ENCODE measurements at places on chromosomes 5 and 9. TPM values are rescaled to one million over a fixed set of nuclear protein-coding genes. Genes with fewer than 3 reads are reported as not detected.
A peak's percentile ranks its signal among the peaks of the same experiment; 100 is the strongest.

DNA sequence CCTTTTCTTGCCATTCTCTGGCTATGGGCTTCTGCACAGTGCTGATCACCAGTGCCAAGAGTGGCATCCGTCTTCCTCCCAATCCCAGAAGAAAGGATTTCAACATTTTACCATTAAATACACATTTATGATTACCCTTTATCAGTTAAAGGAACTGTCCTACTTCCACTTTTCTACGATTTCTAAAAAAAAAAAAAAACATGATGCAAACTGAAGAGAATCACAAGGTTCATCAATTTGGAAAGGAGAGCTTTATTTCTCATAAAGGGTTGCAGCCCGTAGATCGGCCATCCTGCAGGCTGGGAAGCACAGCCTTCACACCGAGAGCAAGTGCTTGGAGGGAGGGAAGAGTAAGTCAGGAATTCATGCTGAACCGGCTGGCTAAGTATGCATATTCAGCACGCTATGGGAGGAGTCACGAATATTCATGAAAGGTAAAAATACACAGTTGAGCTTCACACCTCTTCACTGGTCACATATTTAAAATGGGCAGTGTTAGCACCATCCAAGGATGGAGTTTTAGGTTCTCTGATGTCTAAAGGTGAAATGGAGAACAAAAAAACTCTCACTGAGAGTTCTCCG is 52.5 kb upstream of the SEMA4D start:
- no peak for DNase-seq

GRCh38 chr9:82891321-82891720 is 171.6 kb downstream of the RASEF start:
- DNase-seq, result no peak

GRCh38 chr9:7368410-7369292 is 430.9 kb downstream of the DMAC1 start:
- DNase-seq, result no peak

- DNase-seq, result no peak
These were observed 41.4 kb upstream of the RNU6ATAC start for GRCh38 chr9:134205672-134206310.

GRCh38 chr9:15543047-15543813 is 9.6 kb upstream of the CCDC171 start:
- DNase-seq, result peak; percentile 82

- peak; percentile 85 for DNase-seq
These were observed 1.9 kb upstream of the FIBCD1 start for GRCh38 chr9:130940693-130941576.

DNA sequence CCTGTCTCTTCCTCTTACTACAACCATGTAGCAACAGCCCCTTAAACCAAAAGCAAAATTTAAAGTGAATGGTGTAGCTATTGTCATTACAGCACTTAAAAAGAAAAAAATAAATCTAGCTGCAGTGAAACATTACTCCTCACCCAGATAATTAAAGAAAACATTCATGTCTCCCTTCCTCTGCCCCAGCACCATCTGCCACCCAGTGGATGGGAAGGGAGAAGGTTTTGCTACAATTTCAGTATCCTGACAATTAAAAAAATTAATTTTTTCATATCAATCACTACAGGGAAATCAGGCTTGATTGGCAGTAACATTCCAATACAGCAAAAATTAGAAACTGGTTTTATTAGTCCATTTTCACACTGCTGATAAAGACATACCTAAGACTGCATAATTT is 147.4 kb upstream of the PUM3 start:
- peak; percentile 7 for DNase-seq

GRCh38 chr5:119340597-119341218 is 15.1 kb upstream of the TNFAIP8 start:
- no peak for DNase-seq

DNA sequence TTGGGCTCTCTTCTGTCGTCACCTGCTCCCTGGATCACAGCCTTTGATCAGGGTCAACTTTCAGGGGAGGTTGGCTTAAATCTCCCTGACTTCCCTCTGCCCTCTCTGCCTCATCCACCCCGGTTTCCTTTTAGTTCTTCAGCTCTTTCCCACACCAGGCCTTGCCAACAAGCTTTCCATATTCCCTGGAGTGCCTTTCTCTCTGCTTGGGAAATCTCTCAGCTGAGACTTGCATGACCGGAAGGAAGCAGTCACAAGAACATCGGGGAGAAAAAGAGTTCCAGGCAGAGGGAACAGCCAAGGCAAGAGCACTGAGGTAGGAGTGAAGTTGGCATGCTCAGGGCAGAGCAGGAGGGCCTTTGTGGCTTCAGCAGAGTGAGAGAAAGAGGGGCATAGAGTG is 88.4 kb upstream of the HSPA9 start:
- DNase-seq, result no peak

GRCh38 chr5:54309691-54310432 is 511 bp downstream of the ARL15 start:
- peak; percentile 27 for DNase-seq

DNA sequence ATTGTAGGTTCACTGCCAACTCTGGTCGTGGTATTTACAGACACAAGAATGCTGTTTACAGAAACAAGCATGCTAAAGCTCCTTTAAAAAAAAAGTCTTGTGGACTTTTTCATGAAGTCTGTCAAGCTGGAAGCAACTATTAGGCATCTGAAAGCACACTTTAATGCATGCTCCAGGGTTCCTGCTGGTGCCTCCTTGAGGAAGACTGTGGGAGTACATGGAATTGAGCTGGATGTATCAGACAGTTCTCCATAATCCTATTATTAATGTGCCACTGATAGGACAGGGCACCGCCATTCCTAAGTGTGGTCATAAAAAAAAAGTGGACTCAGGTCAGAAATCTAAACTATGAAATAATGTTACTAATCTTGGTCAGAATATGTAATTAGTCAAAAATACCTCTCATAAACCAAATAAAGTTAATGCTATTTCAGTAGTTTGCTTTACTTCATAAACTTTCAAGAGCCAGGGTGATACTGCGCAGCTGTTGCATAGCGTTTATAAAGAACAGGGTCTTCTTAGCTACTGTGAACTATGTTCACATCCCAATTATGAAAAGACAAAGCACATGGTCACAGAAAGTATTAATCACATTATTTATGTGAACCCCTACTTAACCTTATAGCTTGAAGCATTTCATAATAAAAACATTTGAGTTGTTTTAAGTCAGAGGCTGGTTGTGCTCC is 390.8 kb upstream of the PTGER4 start:
- no peak for DNase-seq

GRCh38 chr5:179858241-179858585 is 404 bp downstream of the MRNIP start:
- DNase-seq, result peak; percentile 34

DNA sequence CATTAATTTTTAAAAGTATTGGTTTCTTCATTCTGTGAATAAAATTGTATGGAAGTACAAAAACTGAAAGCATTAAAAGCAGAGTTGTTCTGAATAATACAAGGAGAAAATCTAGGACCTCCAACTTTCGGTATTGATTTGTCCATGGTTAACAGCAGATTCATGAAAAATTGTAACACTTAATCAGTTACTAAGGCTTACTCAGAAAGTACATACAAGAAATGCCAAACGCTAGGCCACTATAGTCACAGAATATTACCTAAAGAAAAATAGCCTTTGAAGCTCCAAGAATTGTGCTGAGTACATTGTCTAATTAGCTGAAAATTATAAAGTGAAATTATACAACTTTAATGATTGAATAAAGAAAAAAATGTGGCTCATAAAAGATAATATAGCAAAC is 271.7 kb downstream of the PTPRD start:
- no peak for DNase-seq

DNA sequence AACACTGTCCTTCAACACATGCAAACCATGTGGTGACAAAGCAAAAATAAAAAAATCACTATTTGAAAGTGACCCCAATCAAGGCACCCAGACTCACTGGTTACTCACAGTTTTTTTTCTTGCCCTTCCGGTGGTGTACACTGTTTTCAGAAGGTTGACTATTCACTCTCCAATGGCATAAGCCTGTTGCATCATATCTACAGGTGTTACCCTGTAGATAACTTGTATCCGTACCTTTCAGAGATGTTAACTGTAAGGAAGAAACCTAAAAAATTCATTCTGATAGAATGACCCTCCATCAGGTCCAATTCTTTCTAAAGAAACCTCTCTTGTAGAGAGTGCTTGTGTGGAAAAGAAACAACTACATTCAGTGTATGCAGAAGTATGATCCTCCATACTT is 193.6 kb upstream of the RASA1 start:
- DNase-seq, result no peak

DNA sequence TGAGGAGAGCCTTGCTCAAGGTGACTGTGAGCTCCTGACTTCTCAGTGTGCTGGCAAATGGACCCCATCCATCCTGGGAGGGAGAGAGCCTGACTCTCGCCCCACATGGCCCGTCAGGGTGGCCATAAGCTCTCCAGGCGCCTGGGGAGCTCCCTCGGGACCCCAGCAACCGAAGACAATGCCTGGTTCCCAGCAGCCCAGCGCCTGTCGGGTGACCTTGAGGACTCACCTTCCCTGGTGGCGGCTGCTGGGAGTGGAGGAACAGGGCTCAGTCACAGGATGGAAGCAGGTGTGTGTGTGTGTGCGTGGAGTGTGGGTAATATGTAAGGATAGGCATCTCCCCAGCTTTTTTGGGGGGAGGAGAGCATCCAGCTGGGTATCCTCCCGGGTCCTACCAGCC is 190.3 kb downstream of the MELK start:
- no peak for DNase-seq

- no peak for DNase-seq
These were observed 216.9 kb downstream of the AUH start for GRCh38 chr9:91144769-91145168.

DNA sequence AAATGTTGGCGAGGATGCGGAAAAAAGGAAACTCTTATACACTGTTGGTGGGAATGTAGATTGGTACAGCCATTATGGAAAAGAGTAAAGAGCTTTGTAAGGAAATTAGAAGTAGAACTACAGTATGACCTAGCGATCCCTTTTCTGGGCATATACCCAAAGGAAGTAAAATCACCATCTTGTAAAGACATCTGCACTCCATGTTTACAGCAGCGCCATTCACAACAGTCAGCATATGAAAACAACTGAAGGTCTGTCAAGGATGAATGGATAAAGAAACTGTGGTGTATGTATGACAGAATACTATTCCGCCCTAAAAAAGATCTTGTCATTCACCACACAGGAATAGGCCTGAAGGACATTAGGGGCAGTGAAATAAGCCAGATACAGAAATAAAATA is 27.7 kb upstream of the SLC25A51 start:
- DNase-seq, result no peak

The MEIKIN gene
- total RNA-seq, result not detected

The ORM2 gene
- total RNA-seq, result not detected

The TNIP1 gene
- 139 TPM for total RNA-seq

The OSMR gene
- 20.3 TPM for total RNA-seq

The ANKS6 gene
- total RNA-seq, result 39.7 TPM

The PGM5 gene
- 90.2 TPM for total RNA-seq

The RGS7BP gene
- total RNA-seq, result 2.1 TPM

The BDP1 gene
- total RNA-seq, result 18.4 TPM

The TRIM7 gene
- 28.1 TPM for total RNA-seq

The IFNA13 gene
- not detected for total RNA-seq

The TCF7 gene
- 3.9 TPM for total RNA-seq

The OR1Q1 gene
- not detected for total RNA-seq
